ACHN (cell line): ENCODE measurements at places on chromosomes 2 and 18.

DNA sequence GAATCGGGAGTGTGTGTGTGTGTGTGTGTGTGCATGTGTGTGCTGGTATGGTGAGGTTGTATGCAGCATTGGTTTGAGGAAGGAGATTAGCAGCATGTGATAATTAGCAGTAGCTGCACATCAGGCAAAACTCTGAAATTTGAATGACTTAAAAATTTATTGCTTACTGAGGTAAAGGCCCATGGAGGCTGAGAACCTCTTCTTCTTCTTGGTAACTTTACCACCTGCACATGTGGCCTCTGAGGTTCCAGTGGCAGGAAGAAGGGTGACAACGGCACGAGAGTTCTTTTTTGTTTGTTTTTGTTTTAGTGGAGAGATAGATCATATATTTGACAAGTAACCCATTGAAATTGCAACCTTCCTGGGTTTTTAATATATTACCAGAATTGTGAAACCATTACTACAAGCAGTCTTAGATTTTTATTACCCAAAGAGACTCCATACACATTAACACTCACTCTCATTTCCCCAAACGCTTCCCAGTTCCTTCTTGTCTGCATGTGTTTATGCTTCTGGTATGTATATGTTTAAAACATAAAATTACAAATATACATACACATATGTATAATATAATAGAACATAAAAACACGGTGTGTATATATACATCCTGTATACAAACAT, 292.1 kb downstream of the PTGR3 start:
- no peak for DNase-seq

GRCh38 chr2:237058423-237058822, 27.3 kb upstream of the COPS8 start:
- DNase-seq, result no peak

DNA sequence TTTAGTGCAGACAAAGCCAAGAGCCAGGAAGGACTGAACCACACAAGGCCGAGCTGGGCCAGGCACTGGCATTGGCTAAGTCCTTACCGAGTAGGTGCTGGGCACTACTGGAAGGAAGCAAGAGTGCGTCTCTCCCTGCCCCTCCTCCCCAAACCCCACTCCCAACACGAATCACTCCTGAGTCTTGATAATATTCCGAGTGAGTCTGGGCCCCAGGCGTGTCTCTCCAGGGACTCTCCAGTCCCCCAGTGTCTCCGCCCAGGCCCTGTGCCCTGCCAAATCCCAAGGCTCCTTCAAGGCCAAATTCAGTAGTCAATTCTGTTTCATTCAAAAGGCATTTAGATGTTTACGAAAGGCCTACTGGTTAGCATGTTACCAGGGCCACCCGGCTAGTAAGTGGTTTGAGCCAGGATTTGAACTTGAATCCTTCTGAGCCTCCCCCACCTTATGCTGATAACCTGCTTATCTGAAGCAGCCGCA, 82.8 kb downstream of the GLI2 start:
- DNase-seq, result no peak

- no peak for DNase-seq
These were observed 55.9 kb upstream of the APCDD1 start for GRCh38 chr18:10398571-10398970.

DNA sequence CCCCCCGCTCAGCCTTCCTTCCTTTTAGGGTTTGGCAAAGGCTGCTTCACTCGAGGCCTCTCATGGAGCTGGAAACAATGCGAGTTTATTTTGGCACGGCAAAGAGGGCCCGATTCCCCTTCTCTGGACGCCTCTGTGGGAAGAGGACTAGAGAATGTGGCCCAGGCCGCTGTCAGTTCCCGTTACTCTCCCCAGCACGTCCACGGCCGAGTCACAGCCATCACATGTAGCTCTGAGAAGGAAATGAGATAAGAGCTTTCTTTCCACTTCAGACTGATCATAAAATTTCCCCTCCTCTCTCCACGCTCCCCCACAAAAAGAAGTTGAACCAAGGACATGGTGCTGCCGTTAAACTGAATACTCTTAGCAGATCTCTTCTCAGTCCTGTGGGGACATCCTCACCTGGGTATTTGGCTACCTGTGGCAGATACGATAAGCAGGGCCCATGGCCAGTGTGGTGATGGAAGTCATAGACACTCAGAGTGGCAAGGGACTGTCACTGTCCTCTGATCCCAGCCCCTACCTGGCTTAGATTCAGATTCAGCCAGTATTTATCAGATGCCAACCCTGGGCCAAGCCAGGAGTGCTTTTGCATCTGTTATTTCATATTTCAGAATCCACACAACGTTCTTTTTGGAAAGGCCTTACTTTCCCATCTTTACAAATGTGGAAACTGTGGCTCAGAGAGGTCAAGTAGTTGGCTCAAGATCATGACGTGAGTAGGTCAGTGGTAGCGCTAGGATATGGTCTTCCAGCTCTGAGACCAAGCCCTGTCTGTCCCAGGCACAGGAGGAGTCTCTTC, 101.2 kb downstream of the MCFD2 start:
- no peak for DNase-seq

DNA sequence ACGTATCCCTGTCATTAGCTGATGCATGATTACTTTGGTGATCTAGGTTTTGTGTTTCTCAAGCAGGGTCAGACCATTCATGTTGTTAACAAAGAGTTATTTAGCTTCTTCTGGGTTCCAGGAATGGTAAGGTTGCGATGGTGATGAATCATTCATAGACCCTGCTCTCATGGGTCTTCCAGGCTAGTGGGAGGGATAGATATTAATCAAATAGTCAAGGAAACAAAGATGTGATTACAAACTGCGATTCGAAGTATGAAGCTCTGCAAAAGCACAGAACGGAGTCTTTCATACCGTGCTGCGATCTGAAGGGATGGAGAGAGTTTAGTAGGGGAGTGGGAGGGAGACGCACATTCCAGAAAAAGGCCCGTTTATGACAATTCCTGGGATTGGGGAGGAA, 42.1 kb downstream of the CAVIN2 start:
- DNase-seq, result no peak

- no peak for DNase-seq
These were observed 711.4 kb upstream of the ACVR2A start for GRCh38 chr2:147133286-147133908.
